Stimulated activated CD4-positive, alpha-beta T cell treated with anti-CD3 and anti-CD28 coated beads, Interleukin-1b, Interleukin-23, amount 100 ng/mL, for 1 hour (primary cell): ENCODE measurements at places on chromosomes 3 and 15.

GRCh38 chr15:96274698-96275097 lies 55.8 kb upstream of the NR2F2 start:
- no peak for DNase-seq

DNA sequence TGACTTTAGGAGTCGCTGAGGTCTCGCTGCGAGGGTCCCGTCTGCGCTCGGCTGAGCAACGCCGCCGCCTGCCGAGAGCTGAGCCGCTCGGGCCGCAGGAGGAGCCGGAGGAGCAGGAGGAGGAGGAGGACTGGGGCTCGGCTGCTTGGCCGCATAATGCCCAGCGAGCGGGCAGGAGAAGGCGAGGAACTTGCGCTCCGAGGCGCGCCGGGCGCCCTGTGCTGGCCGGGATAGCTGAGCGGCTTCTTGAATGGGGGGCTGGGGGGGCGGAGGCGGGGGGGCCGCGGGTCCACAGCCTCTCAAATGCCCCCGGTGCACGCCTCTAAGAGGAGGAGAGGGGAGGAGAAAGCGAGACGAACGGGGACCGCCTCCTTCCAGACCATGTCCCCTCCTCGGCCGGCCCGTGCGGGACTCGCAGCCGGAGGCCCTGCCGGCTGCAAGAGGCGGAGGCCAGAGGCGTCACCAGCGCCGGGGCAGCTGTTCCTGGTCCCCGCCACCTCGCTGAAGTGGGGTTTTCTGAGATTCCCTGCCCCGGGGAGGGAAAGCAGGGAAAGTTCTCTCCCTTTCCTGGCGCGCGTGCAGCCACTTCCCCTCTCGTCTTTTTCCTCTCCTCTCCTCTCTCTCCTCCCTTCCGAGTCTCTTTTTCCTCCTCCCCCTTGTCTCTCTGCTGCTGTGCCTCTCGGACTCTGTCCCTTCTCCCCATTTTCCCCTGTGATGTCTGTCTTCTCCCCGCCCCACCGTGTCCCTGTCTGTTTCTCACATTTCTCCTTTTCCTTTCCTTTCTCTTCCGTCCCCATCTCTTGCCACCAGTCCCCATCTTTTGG lies at the start of gene ADAMTS9:
TSS of gene ADAMTS9 (minus strand) at position 220 of the 824 bp plus-strand sequence. CDS start 343 bp downstream, outside the sequence.
- DNase-seq = no peak

- DNase-seq = no peak
Measured at GRCh38 chr3:177787279-177788041, 590.2 kb upstream of the TBL1XR1 start.

GRCh38 chr3:152554980-152555379 lies 280.0 kb upstream of the P2RY1 start:
- DNase-seq = no peak

DNA sequence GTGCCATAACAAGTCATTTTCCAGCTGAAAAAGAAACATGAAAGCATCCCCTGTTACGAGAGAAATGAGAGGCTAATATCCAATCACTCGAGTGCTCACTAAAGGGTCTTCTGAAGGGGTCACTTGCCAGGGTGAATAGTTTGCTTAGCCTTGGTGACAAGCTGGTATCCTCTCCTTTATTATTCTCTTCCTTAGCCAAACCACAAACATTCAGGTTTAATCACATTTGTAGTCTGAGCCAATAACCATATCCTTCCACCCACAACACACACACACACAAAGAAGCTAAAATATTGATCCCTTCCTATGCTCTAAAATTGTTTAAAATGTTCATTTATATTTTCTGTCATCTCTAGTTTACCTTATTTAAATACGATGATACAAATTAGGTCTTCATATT lies 240.5 kb upstream of the TMCO5A start:
- no peak for DNase-seq

DNA sequence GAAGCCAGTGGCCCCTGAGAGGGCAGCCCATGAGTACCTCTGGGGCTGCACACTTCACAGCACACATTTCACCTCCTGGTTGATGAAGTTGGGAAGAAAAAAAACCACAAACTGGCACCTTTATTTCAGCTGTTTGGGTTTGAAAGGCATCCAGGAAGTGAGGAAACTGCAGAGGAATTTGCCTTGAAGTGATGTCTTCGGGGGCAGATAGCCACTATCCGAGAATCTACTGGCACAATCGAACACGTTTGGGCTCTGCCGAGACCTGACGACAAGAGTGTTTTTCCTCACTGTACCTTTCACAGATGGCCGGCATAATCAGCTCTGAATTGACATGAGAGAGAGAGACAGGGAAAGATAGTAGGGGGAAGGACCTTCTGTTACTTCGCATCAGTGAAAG lies 59.7 kb downstream of the LRIG1 start:
- no peak for DNase-seq

GRCh38 chr3:8503871-8504610 lies 2.4 kb downstream of the LMCD1 start:
- DNase-seq = no peak

- DNase-seq = no peak
Measured at GRCh38 chr15:59303633-59304032, 69.0 kb downstream of the MYO1E start.

- no peak for DNase-seq
Measured at GRCh38 chr15:73005446-73005845, 46.8 kb upstream of the NEO1 start.
